Cardiac ventricle fibroblast (primary cell): ENCODE measurements at places on chromosomes 7 and 10. TPM values are rescaled to one million over a fixed set of nuclear protein-coding genes. Genes with fewer than 3 reads are reported as not detected.

Gene MMD2
- total RNA-seq: not detected in 2 replicates

Gene PNLIPRP1
- not detected in 2 replicates for total RNA-seq

Gene SPAG6
- not detected in 2 replicates for total RNA-seq

Gene KIAA1549
- 1.3 and 1.4 TPM in 2 replicates for total RNA-seq

Gene CLDN15
- 4.4 TPM in 2 replicates for total RNA-seq

Gene GPR141
- not detected in 2 replicates for total RNA-seq

Gene PTF1A
- not detected in 2 replicates for total RNA-seq

Gene KIF11
- 3.2 and 3.5 TPM in 2 replicates for total RNA-seq

Gene MMRN2
- 2.4 and 3.3 TPM in 2 replicates for total RNA-seq

Gene PSMA2
- 48.3 and 59.3 TPM in 2 replicates for total RNA-seq

Gene ZPBP
- not detected in 2 replicates for total RNA-seq

Gene TWIST1
- 20.8 and 31.5 TPM in 2 replicates for total RNA-seq

Gene GIMAP1
- 0.12 and 0.20 TPM in 2 replicates for total RNA-seq
